ENCODE measurements at places on chromosomes 2 and 18.

- no peak for DNase-seq
These were observed 144.9 kb upstream of the ERBB4 start for GRCh38 chr2:212683346-212684097.

- DNase-seq: no peak
These were observed 153.3 kb downstream of the RNF144A start for GRCh38 chr2:7070483-7070882.

DNA sequence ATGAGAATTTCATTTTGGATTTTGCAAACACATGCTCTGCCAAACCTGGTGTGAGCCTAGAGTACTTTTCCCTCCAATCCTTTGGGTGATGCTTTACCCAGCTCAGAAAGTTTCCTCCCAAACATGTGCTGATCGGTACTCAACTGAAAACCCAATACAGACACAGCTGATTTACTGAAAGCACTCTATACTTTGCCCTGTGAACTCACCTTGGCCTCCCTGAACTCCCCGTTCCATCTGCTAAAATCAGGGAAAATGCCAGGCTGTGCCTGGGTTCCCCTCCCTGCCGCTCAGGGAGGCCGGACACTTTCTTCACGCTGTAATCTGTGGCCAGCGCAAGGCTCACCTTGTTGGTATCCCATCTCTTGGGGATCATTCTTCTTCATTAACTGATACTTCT is 391.2 kb downstream of the CBLN2 start:
- no peak for DNase-seq

DNA sequence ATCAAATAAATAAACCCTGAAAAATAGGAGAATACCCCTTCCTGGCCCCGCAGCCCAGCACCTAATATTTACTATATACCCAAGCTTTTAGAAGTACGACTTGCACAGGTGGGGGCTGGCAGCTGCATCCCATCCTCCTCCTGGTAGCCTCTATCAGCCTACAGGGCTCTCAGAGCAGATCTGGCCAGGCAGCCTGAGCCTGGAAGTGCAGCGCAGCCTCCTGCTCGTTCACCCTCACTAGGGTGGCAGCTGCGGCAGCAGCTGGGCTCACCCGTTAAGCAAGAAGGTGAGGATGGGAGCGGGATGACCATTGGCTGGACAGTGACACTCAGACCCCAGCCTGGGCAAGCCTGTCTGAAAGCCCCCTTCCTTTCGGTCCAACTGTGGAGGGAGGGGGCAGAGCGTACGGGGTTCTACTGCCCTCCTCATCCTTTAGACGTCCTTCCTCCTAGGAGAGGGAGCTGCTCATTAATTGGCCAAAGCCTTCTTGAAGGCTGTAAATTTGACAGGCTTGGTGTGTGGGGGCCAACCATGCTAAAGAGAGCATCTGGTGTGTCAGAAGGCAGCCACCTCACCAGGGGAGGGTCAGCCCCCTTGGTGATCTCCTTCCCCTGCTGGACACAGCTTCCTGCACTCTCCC is 23.3 kb downstream of the MPHOSPH10 start:
- DNase-seq: no peak

DNA sequence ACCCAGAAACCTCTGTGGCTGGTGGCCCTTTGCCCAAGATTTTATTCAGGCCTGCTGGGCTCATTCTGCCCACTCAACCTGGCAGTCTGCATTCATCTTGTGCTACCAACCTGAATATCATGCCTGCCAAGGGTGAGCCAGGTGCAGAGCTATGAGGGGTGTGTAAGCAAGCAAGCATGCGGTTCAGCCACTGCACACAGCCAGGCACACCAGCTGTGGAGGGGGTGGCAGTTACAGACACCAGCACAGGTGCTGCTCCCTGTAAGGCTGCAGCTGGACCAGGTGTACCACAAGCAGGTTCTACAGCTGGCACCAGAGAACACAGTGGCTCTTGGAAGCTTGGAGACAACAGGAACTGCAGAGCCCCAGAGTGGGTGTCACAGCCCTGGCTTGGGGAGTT is 633.2 kb downstream of the FBXO15 start:
- DNase-seq: no peak

GRCh38 chr2:178523596-178524134 is 43.4 kb downstream of the PLEKHA3 start:
- no peak for DNase-seq

DNA sequence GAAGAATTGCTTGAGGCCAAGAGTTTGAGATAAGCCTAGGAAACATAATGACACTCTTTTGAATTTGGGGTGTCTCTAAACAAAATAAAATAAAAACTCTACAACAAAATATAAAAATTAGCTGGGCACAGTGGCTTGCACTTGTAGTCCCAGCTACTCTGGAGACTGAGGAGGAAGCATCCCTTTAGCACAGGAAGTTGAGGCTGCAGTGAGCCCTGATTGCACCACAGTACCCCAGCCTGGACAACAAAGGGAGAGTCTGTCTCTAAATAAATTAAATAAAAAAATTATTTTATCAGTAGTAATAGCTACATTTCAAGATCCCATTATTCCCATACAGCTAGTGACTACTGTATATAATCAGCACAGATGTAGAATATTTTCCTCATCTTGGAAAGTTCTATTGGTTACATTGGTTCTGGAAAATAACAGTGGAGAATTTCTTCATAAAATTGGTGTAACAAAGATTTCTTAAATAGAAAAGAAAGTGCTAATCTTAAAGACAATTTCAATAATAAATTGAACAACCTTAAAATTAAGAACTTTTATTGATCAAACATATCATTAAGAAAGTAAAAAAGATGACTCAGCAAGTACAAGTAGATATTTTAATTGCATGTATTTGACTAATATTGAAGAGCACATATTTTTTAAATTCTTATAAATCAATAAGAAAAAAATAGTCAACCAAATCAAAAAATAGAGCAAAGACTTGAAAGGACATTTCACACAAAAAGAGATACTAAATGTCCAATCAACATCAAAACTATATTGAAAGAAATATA is 90.4 kb upstream of the KYNU start:
- DNase-seq: no peak

GRCh38 chr2:215937190-215937589 is 76.2 kb downstream of the MREG start:
- no peak for DNase-seq

- no peak for DNase-seq
These were observed 173.6 kb upstream of the SPOPL start for GRCh38 chr2:138327967-138328366.

- DNase-seq: no peak
These were observed 35.4 kb downstream of the ABCB11 start for GRCh38 chr2:168995744-168996143.

DNA sequence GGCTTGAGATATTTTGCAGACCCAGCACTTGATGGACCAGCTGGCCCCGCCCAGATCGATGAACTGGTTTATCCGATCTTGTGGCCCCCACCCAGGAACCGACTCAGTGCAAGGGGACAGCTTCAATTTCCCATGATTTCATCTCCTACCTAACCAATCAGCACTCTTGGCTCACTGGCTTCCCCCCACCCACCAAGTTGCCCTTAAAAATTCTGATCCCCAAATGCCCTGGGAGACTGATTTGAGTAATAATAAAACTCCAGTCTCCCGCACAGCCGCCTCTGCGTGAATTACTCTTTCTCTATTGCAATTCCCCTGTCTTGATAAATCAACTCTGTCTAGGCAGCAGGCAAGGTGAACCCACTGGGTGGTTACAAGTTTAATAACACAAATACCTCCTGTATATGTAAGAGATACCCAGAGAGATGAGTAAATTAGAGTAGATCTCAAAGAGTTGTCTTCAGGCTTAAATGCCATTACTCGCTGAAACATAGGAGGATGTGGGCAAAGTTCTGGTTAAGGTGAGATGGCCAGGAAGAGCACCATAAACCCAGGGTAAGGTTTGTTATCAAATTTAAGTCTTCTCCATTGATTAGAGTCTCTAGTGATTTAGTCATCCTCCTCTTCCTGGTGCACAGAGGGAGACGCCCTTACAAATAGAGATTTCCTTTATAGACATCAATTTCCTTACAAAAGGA is 222.8 kb downstream of the ARL4C start:
- DNase-seq: no peak

All from AG04450 (cell line).